ENCODE measurements at places on chromosomes 5 and 9.

- DNase-seq, result peak; percentile 21
These were observed at the start of gene HTR4 for GRCh38 chr5:148653836-148654781. HTR4 (minus strand) TSS chr5:148654527; CDS start chr5:148637014, 17,513 bp downstream.

- peak; percentile 28 for DNase-seq
These were observed 1.4 kb upstream of the IPPK start for GRCh38 chr9:92671323-92671722.

GRCh38 chr5:92328584-92329259 lies 945.6 kb upstream of the ARRDC3 start:
- no peak for DNase-seq

DNA sequence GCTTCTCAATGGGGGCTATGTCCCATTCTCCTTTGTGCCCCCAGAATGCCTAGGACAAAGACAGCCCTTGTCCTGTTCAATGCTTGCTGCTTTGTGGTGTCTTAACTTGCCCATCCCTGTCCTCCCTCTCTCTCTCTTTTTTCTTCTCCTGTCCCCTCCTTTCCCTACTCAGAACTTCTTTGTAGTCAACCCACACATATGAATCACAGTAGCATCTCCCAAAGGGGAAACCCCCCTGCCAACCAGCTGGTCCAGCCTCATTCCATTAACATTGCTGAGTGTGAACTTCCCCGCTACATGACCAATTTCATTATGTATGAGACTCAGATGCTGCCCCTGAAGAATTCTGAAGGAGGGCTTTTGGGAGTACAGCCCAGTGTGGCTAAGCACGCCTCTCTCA lies 408.3 kb downstream of the ENC1 start:
- DNase-seq, result peak; percentile 80

DNA sequence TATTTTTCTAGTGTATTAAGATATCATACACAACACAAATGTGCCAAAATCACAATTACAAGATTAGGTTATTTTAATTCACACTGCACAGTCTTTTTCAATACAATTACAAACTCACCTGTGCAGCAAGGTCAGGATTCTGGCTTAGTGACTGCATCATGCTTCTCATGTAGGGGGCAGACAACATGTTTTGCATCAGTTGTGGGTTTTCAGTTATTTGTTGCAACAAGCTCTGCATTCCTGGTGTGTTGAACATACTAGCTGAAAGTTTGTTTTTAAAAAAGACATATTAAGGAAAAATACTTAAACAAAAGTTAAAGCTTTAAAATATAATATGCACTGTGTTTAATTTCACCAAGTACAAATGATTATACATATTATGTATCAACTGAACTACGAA lies 38.7 kb downstream of the UBQLN1 start:
- DNase-seq, result no peak

DNA sequence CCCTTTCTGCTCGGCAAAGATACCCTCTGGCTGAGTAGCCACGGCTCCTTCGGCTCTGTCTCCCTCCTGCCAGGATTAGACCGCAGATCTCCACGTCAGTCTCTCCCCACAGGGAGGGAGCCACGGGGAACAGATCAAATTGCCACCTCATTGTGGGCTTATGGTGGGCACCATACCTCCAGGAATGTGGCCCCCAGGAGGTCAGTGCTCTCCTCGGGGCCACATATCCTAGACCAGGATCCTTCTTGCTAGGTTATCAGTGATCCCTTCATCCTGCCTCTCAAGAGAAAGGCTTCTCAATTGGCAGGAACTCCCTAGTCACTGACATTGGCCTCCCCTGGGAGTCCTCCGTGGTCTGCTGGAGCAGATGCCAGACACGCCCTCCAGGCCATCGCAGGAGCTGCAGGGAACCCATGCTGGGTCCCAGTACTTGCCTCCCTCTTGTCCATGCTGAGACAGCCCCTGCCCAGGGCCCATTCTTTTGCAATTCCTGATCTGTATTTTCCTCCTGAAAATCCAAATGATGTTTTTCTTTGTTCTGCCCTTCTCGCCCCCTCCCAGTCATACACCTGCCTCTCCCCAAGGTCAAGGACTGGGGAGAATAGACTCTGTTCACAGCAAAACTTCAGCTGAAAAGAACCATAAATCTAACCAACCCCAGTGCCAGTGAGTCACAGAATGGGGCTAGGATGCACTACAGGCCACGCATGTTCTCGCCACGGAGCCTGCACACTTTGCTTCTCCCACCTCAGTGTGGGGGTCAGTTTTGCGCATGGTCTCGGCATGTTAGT lies 31.6 kb upstream of the ENHO start:
- no peak for DNase-seq

DNA sequence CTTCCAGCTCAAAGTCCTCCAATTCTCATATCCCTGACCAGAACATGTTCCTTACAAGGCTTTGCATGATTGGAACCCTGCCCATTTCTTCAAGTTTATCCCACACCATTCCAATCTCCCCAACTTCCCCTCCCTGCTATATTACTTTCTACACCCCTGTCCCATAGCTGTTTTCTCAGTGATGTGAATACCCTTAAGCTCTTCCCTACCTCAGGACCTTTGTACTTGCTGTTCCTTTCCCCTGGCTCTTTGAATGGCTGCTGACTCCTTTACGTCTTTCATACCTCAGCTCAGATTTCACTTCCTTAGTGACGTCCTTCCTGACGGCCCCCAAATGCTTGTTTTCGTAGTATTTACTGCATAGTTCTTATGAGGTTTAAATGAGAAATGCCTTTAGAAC lies 166.2 kb upstream of the ZNF462 start:
- no peak for DNase-seq

DNA sequence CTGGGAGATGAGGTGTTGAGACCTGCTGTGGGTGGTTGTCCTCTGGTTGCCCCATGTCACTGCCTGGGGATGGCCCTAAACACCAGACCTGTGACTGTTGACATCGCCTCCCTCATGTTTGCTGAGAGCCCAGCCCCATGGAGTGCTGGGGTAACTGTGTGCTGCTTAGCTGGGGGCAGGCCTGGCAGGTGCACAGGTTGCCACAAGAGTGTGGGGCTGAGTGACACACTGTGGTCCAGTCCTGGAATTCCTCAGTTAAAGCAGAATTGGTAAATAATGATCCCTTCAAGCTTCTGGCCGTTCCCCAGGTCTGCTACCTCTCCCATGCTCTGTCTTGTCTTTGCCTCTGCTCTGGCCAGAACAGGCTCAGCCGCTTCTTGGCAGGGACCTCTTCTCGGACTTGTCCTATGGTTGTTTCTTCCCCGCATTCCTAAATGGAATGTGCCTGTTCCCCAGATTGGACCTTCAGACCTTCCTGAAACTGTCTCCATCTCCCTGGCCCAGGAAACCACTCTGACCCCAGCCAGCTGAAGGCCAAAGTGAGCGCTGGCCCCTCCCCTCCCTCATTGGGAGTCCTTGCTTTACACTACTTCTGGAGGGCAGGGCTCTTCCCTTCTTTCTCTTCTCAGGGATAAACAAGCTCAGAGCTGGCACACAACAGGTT lies 61.2 kb upstream of the PITX1 start:
- DNase-seq, result no peak

- no peak for DNase-seq
These were observed 337.6 kb downstream of the BNC2 start for GRCh38 chr9:16532681-16533450.

DNA sequence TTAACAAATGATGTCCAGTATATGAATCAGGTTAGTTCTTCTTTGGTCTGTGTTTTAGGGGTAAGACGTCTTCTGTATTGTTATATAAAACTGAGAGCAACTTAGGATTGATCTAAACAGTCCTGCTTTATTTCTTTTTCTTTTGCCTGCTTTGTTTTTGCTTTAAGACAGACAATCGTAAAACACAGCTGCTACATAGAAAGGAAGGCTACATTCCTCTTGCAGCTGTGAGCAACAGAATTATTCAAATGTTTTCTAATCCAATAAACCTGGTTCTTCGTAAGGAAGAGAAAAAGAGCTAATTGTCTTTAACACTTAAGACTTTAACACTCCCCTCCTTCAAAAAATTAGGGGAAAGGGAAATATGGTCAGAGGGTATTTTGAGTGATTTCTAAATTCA lies 14.6 kb downstream of the FGF1 start:
- no peak for DNase-seq

GRCh38 chr9:13758936-13759335 lies 479.4 kb upstream of the MPDZ start:
- no peak for DNase-seq

DNA sequence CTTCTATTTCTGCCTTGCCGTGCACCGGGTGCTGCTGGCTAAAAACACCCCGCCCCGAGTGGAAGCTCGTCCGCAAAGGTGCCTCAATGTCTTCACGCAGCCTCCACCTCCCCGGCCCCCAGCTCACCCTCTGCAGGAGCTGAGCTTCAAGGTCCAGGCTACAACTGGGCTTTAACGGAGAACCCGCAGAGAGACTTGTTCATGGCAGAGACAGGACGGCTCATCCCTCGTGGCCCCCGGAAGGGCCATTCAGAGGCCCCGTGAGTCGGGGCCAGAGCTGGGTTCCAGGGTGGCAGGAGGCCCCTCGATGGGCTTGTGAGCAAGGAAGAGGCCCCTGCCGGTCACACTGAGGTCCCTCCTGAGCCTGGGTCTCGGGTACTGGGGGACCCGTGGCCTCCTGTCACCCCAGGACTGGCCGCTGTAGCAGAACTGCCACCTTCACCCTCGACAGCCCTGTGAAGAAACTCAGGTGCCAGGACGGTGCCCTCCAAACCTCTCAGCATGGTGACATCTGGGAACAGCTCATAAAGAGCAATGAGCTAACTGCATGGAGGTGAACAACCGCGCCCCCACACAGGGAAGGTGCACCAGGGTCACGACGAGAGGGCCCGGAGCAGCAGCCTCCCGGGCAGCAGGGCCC lies 58.0 kb upstream of the UBAC1 start:
- DNase-seq, result no peak

- no peak for DNase-seq
These were observed 173.5 kb downstream of the SLC12A2 start for GRCh38 chr5:128257076-128257475.

GRCh38 chr9:107793541-107793940 lies 304.0 kb upstream of the KLF4 start:
- DNase-seq, result no peak

DNA sequence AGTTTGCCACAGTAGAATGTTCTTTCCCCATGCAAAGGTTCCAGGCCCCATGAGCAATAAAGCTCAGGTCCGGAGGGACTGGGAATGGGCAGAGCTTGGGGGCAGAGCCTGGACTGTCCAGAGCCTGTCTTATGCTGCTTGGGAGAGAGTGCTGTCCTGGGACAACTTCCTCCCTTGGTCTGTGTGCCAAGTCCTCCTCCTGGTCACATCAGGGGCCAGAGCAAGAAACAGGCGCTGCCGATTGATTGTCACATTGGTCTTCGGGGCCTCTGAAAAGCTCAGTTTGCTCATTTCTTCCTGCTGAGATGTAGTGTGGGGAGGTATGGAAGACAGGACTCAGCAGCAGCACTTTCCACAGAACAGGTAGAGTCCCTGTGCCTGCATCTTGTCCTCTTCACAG lies 54.0 kb upstream of the FCN1 start:
- DNase-seq, result no peak
